ENCODE measurements at places on chromosomes 1 and 21.

- no peak for DNase-seq
These were observed 54.5 kb upstream of the NADK start for GRCh38 chr1:1832820-1833219.

GRCh38 chr1:201180141-201180540, 10.5 kb upstream of the IGFN1 start:
- no peak for DNase-seq

DNA sequence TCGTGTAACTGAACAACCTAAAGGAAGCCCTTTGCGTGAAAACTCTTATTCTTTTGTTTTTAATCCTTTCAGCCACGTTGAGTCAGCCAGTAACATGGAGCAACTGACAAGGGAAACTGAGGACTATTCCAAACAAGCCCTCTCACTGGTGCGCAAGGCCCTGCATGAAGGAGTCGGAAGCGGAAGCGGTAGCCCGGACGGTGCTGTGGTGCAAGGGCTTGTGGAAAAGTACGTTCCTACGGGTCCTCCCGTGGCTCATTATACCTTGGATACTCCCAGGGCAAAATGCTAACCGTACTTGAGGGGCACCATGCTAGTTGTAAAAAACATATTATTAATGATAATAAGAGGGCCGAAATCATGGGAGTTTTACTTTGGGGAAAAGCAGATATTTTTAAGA, 49.4 kb downstream of the LAMC2 start:
- peak; percentile 14 for DNase-seq

DNA sequence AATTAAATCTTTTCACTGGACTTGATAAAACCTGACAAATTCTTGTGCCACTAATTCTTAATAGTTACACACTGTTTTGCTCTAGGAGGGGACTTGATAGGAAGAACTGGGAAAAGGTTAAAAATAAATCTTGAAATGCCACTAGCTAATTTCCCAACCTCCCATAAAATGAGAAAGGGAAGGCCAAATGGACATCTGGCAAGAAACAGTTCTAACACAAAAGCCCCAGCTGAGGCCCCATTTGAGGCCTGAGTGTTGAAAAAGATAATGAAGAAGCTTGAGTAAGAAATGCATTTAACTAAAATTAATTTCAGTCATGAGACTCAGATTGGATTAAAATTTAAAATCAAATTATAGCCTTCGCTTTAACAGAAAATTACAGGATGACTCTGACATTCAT, 11.2 kb upstream of the RAP1GAP start:
- DNase-seq: no peak

GRCh38 chr1:192579010-192579738, 3.6 kb downstream of the RGS1 start:
- DNase-seq: no peak

DNA sequence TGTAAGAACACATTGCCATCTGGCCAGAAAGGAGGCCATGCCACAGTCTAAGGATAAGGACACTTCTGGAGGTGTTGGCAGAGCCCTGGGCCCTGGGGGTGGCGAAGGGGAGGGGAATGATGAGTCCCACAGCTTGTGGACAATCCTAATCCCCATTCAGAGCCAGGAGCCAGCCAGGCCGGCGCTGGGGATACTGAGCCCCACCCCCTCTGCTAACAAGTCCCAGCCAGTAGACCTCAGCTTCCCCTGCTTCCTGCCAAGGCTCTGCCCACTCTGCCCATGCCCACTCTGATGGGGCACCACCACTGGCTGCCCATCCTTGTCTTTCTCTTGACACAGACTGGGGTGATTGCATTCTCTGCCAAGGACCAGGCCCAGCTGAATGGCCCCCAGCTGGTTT, 71.9 kb downstream of the NAV1 start:
- DNase-seq: no peak

DNA sequence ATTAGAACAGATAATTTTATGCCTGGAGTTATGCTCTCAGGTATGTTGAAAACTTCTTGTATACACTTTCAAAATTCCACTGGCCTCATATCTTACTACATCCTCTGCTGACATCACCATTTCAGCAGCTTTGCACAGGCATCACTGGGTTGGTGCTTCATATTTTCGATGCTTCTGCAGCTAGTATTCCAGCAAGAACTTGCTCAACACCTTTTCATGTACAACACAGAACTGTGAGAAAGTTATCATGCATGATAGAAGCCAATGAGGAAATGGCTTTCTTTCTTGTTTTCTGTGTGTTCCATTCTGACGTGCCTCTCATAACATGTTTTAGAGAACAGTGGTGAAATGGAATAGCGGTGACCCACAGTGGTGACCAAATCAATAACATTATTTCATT, 5.1 kb upstream of the GBP5 start:
- DNase-seq: no peak

DNA sequence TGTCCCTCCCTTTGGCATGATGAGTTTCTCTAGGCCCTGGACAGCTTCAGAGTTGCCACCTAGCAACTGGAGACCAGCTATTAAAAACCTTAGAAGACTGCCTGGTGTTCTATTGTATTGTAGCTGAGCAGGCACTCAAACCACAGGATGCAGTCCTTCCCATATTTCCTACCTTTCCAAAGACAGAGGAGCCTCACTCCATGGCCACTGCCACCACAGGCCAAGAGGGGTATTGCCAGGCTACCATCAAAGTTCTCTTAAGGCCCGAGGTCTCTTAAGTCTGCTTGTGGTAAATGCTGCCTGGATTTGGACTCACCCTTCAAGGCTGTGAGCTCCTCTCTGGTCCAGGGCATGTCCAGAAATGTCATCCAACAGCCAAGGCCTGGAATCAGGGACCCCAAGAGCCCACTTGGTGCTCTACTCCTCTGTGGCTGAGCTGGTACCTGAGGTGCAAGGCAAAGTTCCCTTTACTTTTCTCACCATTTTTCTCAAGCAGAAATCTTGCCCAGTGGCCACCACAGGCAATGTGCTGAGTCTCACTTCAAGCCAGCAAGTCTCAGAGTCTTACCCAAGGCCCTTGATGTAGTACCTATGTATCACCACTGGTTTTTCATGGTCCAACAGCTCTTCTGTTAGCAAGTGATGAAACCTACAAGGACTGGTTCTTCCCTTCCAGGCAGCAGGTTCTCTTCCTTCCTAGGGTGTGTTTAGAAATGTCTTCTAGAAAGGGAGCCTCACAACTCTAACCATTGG, 269.4 kb downstream of the AMY1C start:
- no peak for DNase-seq

- DNase-seq: no peak
These were observed 5.1 kb upstream of the LAMB3 start for GRCh38 chr1:209657140-209657879.

DNA sequence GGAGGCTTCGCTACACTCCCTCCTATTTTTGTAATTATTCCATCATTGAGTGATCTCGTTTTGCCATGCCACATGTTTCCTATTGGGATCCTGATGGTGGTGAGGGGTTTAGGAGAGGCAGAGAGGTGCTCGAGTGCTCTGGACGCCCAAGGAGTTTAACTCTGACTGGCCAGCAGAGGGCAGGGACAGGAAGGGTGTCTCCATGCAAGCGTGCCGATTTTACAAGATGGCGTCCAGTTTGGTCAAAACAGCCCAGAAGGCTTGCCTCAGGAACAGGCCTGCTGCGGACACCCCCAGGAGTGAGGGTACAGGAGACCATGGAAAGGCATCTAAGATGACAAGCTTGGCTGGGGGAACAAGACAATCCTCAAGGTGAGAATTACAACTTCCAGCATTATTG, 33.8 kb upstream of the KCNE2 start:
- DNase-seq: no peak

- DNase-seq: no peak
These were observed 5.4 kb downstream of the CDC7 start for GRCh38 chr1:91506071-91506470.

DNA sequence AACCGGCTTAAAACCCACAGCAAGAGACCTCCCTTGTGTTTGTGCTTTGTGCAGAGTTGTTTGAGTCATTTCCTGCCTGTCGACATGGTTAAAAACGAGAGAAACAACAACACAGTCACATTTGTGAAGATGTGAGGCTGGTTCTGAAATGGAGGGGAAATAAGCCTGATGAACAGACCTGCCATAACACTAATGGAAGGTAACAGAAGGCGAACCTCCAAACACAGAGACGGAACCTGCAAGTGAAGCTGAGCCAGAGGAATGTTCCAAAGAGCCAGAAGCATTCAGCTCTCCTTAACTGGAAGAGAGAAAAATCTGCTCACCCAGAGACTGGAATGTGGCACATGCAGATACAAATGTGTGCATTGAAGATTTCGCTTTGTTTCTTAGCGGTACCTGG, 53.2 kb upstream of the RAVER2 start:
- peak; percentile 33 for DNase-seq

DNA sequence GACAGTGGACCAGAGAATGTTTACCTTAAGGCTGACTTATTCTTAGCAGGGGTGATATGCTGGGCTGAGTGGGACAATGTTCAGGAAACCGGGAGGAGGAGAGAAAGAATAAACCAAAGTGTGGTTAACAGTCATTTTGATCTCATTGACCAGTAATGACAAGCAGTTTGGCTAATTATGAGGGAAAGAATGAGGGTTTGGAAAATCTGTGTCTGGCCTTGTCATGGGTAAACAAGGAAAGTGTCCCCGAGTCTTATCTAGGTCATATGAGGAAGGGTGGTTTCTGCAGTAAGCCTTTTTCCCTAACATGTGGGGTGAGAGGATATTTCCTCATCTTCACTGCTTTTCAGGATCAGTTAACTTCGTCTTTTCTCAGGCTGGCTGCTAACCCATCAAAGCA, 155.0 kb downstream of the TPR start:
- DNase-seq: no peak

DNA sequence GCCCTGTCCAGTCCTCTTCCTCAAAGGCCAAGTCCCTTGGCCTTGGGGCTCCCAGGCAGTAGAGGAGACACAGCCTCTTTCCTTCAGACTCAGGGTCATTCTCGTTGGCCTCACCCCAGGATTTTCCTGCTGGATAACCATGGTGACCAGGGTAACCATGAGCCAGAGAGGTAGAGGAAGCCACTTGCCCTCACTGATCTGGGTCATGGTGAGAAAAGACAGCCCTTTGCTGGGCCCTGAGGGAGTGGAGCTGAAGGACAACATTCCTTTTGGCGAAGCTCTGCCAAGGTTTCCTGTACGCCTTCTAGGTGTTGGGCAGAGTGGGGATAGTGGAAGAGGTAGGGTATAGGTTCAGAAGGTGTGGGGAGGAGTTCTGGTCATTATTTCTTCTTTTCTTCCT, 53.1 kb upstream of the WNT4 start:
- DNase-seq: no peak

DNA sequence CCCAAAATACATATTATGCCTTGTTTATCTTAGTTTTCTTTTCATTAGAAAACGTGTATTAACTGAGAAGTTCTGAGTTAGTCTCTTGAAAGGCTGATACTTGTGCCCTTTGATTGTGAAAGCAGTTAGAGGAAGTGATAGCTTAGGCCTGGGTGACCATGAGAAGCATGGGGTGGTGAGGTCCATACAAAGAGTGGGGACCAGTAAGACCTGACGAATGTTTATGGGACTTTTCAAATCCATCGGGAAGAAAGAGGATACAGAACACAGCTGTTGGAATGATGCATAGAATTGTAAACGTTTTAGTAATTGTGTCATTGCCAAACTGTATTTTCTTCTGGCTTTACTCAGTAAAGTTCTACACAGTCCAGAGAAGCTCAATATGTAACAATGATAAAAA, 259.8 kb downstream of the LMO4 start:
- no peak for DNase-seq

- DNase-seq: no peak
These were observed 257.9 kb downstream of the FGGY start for GRCh38 chr1:59554752-59555151.

DNA sequence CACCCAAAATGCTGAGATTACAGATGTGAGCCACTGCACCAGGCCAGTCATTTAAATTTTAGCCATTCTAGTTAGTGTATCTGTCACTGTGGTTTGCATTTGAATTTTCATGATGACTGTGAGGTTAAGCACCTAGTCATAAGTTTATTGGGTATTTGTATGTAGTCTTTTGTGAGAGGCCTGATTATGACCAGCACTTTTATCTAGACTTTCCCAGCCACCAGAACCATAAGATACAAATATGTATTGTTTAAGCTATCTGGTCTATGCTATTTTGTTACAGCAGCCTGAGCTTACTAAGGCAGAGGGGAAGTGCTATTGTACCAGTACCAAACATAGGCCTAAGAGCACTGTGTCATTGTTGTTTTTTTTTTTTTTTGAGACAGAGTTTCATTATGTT, 19.9 kb upstream of the DNAJC6 start:
- DNase-seq: no peak

DNA sequence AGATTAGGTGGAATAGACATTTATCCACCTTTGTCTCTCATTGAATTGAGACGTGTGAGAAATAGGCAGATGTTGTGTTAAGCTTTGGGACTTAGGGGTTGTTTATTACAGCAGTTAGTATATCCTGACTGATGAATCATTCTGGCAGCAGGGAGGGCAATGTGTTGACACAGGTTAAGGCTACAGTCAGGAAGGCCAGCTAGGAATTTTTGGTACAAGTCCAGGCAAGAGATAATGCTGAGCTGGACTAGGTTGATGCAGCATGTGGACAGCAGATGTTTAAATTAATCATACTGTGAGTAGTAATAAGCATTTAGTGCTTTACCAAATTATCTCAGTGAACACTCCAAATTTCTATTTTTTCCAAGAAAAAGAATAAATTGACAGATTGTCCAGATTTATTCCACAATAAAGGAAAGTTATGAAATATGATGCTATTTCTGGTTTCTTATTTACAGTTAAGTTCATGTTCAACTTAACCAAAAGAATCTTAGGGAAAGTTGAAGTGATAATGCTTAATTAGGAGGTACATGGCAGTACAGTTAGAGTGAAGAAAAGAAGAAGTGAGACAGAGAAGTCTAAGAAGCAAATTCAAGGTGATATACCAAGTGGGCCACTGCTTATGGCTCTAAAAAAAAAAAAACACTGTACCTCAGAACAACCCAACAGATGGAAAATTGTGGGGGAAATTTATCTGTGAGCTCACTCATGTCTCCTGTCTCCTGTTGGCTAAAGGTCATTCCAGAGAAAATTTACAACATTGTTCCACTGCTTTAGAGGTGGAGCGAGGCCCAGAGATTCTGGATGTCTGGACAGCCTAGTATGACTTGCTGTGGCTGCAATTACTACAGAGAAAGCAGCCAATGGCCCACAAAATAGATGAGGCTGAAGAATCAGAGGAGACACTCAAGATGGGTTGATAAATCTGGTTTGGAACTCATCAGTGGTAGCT, 102.7 kb upstream of the C21orf91 start:
- peak; percentile 80 for DNase-seq

DNA sequence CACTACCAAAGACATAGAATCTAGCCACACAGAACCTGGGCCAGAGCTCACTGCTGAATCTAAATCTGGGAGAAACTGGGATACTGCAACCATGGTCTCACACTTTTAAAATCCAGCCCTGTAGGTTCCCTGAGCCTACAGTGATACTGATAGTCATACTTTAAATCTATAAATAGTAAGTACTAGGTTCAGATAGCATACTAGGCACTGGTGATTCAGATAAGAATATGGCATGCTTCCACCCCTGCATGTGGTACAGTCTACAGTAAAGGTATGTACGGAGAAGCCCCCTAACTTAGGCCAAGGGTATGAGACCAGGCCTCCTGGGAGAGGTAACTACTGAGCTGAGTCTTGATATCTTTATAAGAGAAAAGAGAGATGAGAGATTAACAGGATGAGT, 193.3 kb upstream of the HMGB4 start:
- DNase-seq: no peak

GRCh38 chr1:85315789-85316188, 39.4 kb upstream of the BCL10 start:
- no peak for DNase-seq
